Stimulated activated CD4-positive, alpha-beta T cell treated with anti-CD3 and anti-CD28 coated beads, Interleukin-1b, Interleukin-23, amount 100 ng/mL, for 24 hours (primary cell): ENCODE measurements at places on chromosomes 4 and X.

DNA sequence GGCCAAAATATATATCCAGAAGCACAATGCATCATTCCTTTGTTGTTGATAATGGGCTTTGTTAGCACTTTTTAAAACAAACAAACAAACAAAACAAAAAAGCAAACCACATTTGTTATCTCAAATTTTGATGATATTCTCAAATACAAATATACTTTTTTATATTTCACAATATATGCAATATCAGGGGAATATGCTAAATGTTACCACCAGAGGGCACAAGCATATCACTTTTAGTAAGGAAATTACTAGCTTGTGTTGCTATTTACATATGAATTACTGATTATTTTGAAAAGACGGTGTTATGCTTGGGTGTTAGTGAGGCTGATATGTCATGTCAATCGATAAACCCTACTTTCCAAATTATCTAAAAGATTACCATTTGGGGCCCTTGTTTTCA, 29.1 kb downstream of the RIPPLY1 start:
- DNase-seq, result no peak

DNA sequence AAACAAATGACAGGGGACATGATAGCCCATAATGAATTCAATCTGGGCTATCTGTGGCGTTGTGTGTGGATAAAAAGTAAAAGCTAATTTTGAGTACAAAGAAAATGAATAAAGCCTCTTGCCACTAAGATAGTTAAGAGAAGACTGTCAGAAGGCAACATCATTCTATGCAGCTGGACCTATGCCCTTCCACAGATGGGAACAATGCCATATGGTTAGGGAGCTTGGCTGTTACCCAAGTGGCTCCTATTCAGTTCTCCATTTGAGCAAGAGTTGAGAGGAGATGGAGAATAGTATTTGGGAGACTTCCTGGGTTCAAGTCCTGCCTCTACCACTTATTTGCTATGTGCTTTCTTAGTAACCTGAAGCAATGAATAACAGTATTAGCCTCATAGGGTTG, 107.7 kb downstream of the ANXA3 start:
- no peak for DNase-seq

DNA sequence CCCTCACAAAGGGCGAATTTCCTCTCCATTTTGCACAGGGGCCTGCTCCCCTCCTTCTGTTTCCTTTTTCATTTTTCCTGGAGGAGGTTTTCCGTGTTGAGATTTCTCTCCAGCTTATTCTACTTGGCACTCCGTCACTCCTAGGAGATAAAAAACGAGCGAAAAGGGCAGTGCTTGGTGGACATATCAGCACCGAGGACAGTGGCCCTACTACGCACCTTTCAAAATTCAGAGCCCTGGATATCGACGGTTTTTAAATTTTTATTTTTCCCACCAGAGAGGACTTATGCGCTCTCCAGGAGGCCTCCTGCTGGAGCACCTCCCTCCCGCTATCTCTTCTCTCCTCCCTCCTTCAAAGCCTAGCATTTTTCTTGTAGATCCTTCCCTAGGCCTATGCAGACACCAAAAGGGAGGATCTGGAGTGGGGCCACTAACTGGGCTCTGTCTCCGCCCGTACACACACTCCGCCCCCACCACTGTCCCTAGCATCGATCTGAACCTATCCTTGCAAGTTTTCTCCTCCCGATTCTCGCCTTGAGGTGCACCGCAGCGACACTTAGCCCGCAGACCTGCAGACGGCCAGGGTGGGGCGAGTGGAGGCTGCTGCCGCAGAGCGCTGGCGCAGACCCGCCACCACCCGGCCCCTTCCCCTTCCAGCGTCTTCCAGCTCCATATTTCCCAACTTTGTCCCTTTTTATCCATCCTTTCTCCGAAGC, 8.5 kb upstream of the TCEAL9 start:
- no peak for DNase-seq

DNA sequence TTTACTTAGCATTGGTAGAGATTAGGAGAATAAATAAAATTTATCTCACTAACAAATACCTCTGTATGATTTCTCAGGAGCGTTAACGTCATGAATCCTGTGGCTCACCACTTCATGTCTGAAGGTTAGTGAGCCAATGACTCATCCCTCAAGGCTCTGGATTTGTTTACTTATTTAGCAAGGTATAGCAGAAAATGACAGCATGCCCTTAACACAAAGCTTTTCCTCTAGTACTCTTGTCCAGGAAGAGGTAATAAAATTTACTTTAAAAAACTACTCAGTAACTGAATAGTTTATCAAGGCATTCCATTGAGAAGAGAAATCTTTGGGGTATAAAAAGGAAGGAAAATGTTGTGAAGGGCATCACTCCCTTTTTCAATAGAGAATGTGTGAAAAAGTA, 823.8 kb downstream of the CCSER1 start:
- no peak for DNase-seq

GRCh38 chr4:182235021-182235795, 8.0 kb upstream of the TENM3 start:
- DNase-seq, result no peak

- no peak for DNase-seq
Observed at GRCh38 chr4:53235547-53235946, 130.3 kb downstream of the SCFD2 start.

- DNase-seq, result no peak
Observed at GRCh38 chrX:111411557-111411956, 435 bp downstream of the DCX start.

GRCh38 chr4:67869580-67870190, 14.1 kb downstream of the TMPRSS11D start:
- DNase-seq, result no peak

DNA sequence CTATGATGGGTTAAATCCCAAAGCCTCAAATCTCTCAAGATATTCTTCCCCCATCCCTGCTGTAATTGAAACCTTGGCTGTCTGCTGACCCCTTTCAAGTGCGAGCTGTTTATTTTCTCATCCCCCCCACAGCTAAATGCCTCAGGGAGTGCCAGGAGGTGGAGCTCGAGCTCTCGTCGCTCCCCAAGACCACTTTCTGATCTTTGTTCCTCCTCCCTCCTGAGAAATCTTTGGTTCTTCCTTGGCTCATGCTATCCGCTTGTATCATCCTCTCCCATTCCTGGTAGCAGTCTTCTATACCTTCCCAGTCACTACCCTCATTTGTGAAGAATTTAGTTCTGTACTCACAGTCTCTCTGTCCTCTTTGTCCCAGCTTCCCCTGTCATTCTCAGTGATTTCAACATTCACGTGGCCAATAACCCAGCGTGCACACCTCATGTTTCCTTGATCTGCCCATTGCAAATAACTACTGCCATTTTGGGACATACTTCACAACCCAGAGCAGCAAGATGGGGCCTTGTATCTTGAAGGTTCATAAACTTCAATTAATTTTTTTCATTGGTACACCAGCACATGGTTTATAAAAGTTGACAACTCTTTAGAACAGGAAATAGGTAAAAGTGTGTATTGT, 9.2 kb upstream of the SLC25A43 start:
- DNase-seq, result no peak

- no peak for DNase-seq
Observed at GRCh38 chr4:81030981-81031791, 678 bp downstream of the BMP3 start.

GRCh38 chrX:46209768-46210167, 335.5 kb downstream of the ZNF674 start:
- no peak for DNase-seq

DNA sequence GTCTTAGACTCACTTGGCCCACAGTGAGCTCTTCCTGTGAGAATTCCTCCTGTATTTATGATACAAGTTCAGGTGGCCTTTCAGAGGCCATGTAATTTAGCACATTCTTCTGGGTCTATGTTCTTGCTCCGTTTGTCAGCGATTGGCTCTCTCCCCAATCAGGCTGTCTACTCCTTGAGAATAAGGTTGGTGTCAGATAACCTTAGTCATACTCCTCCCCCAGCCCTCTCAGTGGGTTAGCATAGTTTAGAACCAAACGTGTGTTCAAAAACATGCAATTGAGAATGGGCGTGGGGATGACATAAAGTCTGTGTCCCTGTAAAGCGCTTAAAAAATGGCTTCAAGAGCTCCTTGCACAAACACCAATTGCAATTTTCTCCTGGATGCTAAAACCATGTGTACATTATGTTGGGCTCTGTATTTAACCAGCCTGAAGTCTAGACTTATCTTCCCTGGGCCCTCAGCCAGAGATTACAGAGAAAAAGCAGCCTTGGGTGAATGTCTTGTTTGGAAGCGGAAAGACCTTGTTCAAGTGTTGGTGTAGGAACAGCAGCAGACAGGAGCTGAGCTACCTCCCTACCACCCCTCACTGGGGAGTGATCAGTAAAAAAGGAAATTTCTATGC, 9.9 kb upstream of the CT47C1 start:
- DNase-seq, result no peak

DNA sequence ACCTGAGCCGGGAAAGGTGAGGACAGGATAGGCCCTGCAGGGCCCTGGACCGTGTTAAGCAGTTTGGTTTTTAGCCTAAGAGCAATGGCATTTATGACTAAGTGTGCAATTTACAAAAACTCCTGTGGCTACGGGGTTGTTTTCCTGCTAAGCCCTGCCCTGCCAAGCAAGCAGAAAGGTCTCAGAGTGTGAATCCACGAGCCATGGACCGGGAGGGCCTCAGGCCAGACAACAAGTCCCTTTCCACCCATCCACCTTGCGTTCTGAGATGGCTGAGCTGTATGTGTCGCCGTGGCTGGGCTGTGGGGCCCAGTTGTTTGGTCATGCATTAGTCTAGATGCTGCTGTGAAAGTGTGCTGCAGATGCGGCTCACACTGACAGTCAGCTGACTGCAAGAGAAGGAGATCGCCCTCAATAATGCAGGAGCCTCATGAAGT, 33.9 kb upstream of the AFAP1 start:
- DNase-seq, result no peak

DNA sequence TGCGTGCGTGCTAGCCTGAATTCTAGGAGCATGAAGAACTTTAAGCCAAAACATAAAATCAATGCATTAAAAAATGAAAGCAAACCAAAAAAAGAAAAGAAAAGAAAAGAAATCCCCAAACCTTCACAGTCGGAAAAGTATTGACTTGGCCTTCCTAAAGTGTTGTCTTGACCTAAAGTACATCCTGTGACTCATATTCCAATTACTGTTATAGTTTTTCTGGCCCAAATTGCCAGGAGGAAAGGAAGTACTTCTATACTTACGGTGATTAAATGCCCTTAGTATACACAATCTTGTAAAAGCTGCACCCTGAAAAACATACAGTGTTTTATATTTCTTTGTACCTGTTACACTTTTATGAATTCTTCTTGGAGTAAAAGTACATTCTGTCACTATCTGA, 512.8 kb downstream of the ANKRD50 start:
- DNase-seq, result no peak
